ENCODE measurements at places on chromosomes 5 and 9. TPM values are rescaled to one million over a fixed set of nuclear protein-coding genes. Genes with fewer than 3 reads are reported as not detected.

GRCh38 chr5:32953694-32954093 lies 242.6 kb downstream of the NPR3 start:
- no peak for DNase-seq

DNA sequence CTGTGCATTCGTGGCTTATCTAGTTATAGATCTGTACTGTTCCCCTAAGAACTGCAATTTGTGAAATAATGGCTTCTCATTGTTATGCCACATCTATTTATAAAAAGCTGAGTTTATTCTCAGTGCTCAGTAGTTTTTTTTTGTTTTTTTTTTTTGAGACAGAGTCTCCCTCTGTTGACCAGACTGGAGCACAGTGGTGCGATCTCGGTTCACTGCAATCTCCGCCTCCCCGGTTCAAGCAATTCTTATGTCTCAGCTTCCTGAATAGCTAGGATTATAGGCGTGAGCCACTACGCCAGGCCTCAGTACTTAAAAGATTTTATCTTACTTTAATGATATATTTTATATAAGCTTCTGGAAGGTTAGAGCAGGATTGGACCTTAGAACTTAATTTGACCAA lies 19.0 kb downstream of the SEC61B start:
- peak; percentile 11 for DNase-seq

GRCh38 chr5:88727705-88728313 lies 155.2 kb downstream of the MEF2C start:
- DNase-seq, result peak; percentile 41

PDCD1LG2 gene
- 0.37 TPM for total RNA-seq

- DNase-seq, result no peak
Measured at GRCh38 chr9:130029223-130029973, 13.6 kb downstream of the FNBP1 start.

DNA sequence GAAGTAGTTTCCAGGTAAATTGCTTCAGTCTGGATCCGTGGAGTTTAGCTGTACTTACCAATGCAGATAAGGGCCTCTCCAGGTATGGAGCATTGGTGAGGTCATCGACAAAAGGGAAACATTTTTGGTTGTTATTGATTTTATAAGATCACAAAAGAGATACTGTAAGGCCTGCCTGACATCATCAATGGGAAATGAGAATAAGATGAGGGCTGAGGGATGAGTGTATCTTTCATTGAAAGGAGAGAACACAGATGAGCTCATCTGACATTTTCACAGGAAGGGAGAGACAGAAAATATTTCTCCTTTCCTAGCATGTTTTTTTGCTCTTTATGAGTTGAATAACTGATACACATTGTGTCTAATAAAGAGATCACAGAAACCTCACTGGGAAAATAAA lies 233.6 kb downstream of the SAXO1 start:
- no peak for DNase-seq

DNA sequence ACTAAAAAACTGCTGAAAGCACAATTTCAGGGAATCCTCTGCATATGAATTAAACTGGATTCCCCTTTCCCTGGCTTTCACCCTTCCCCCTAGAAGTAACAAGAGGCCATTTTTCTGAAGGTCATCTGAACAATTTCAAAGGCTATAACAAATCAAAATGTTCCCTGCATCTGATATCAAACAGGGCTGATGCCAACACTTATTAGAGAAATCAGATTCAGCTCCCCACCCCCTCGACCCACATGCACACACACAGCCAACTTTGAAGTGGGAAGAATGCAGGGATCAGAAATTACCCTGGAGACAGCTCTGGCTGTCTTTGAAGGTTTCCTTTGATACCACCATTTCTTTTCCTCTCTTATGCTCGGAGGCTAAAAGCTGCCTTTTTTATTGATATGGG lies 149.0 kb upstream of the RAPGEF1 start:
- no peak for DNase-seq

CYLC2 gene
- total RNA-seq, result not detected

- no peak for DNase-seq
Measured at GRCh38 chr5:126531543-126532120, 63.4 kb downstream of the ALDH7A1 start.

GRCh38 chr9:133140174-133140505 lies 19.1 kb upstream of the RALGDS start:
- no peak for DNase-seq

DNA sequence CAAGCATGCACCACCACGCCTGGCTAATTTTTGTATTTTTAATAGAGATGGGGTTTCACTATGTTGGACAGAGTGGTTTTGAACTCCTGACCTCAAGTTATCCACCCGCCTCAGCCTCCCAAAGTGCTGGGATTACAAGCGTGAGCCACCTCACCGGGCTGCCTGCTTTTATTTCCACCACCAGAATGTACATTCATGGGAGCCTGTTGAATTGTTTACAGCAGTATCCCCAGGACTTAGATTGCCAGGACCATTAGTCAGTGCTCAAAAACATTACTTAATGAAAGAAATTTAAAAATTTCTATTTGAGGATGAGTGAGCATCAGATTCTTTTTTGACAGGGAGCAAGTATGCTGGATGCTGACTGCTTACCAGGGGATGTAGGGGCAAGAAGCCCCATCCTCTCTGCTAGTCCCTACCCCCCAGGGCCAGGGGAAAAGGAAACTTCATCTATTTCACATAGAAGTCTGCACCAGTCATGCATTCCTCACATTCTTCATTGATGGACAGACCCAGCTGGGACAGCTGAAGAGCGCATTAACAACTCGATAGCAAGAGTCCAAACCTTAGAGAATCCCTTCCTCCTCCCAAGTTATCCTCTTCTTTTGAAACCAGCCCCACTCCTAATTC lies 10.3 kb upstream of the RGMB start:
- no peak for DNase-seq

TLE1 gene
- total RNA-seq, result 3.1 TPM

- no peak for DNase-seq
Measured at GRCh38 chr5:87298692-87299362, 31.1 kb downstream of the RASA1 start.

DNA sequence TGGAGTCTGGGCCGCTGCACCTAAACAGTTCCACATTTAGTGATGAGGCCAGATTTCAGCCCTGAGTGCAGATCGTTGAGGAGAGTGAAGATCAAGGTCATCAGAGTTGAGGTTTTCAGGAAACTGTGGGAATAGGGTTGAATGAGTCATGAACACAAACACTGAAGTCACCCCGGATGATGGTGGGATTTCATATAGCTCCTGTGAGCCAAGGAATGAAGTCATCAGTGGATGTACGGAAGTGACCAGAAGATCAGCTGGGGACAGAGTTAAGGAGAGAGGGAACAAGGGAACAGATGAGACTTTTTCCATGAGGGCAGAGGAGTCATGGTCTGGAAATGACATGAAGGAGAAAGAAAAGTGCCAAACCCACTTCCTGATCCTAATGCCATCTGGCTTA lies 36.5 kb downstream of the PALM2AKAP2 start:
- DNase-seq, result peak; percentile 55

NXNL2 gene
- total RNA-seq, result 1.3 TPM

MSX2 gene
- not detected for total RNA-seq

- DNase-seq, result no peak
Measured at GRCh38 chr5:14869668-14870164, 1.9 kb downstream of the ANKH start.

GRCh38 chr5:15604986-15605385 lies 105.0 kb downstream of the FBXL7 start:
- DNase-seq, result no peak

IRX2 gene
- total RNA-seq, result not detected

GRCh38 chr9:20297646-20298084 lies 324.6 kb downstream of the MLLT3 start:
- DNase-seq, result no peak

DNA sequence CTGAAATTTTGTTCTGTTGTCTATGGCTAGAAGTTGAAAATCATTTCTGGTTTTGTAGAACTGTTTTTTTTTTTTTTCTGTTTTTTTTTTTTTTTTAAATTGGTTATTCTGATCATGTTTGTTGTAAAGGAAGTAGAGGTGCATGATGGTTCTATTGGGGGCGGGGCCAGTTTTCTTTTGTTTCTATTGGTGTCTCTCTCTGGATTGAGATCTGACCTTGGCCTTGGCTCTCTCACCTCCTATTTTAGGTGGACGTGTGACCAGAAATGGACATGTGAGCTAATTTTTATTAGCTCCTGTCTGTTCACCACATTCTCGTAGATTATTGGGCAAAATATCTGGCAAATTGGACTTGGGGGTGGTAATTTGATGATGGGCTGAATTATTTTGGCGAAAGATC lies 3.2 kb downstream of the ZNF618 start:
- DNase-seq, result no peak

SH3TC2 gene
- total RNA-seq, result 2.5 TPM

DNA sequence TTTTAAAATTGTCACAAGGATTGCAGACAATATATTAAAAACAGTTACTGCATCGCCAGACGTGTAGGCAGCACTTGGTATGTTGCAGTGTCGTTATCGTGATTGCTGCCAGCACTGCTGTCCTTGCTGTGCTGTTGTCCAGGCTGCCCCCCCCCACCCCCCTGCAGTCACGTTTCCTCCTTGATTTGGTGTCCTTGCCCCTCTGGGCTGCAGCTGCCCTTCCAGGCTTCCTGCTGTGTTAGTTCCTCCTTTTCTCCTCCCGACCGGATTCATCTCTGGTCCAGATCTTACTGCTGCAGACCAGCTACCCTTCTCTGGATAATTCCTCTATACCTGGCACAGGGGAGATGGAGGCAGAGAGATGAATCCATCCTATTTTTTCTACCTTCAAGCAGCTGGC lies 298.9 kb downstream of the TRIM32 start:
- DNase-seq, result no peak

- no peak for DNase-seq
Measured at GRCh38 chr9:16068476-16068875, 515.6 kb downstream of the CCDC171 start.

DNA sequence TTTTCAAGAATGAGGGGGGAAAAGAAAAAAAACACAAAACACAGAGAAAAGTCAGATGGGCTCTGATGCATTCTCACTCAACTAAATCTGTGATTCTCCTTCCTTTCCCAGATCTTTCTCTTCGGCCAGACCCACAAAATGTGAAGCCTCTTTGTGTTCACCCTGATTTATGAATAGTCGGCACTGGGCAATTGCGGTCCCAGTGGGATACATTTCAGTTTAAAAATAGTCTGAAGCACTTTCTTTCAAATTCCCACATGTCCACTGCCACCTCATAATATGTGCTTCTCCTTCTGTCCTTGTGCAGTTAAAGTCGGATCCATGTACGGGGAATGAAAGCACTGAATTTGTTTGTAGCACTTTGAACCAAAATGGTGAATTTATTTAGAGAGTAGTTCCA lies 995.4 kb upstream of the WWC1 start:
- no peak for DNase-seq

DNA sequence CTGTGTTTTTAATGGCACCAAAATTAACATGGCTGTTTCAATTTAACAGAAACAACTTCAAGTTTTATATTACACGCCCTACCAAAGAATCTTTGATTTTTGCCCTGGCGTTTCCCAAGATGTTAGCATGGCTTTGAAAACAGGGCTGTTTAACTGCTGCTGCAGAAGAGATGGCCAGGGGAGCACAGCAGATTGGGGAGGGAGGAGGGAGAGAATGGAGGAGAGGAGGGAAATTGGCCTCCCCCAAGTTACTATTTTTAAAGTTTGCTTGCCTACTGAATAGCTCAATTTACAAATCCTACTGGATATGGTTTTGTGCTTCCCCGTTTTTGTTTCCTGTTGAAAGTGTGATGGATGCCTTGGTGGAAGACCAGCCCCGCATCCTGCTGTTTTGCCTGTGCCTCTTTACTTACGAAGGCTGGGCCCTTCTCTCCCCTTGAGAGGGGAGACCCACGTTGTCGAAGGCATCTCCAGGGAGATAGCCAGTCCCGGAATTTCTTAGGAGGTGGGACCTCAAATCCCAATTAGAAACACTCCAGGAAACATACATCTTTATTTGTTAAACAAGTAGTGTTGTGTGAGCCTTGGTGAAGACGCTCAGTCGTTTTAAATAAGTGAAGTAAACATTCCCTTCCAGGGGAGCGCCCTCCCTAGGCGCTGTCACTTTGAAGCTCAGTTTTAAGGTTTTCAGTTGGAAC lies 98.6 kb downstream of the AOPEP start:
- no peak for DNase-seq

All from A673 (cell line).